ENCODE measurements at places on chromosomes 16 and 17.

GRCh38 chr17:56812901-56813388, 20.8 kb downstream of the C17orf67 start:
- no peak for DNase-seq

GRCh38 chr17:53142890-53143289, 679.8 kb upstream of the KIF2B start:
- DNase-seq, result no peak

DNA sequence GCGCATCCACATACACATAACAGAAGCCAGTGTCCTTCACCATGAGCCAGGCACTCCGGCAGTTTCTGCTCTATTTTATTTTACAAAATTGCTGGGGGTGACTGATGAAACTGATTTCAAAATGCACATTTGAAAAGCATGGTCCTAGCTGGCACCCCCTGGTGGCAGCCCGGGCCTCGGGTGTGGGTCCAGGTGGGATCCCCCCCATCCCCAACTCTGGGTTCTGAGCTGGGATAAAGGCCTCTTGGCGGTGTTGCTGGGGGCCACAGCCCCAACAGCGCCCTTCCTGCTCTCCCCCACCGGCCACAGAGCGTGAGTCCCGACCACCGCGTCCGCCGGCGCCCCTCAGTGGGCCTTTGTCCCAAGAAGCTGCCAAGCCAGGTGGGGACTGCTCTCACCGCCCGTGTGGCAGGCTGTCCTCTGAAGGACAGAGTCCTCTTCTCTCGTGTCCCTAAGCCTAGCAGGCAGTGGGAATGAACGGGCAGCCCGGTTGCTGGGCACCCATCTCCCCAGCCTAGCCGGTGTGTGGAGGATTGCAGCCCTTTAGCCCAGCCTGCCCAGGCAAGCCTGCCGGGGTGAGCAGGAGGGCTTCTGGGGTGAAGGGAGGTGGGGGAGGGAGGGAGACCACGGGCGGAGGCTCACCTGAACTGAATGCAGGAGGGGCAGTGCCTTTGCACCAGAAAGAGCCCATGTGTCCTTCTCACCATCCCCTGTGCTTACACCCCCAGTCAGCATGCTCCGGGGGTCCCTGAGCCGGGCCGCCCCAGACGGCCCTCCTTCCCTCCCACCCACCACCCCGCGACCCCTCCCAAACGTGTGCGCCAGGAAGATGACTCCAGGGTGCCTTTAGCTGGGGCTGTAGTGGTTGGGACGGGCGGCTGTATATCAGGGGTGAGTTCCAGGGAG, 898 bp downstream of the SNAI3 start:
- DNase-seq, result peak; percentile 72

GRCh38 chr17:76179496-76180467, 38.7 kb upstream of the FOXJ1 start:
- peak; percentile 25 for DNase-seq

- DNase-seq, result no peak
Observed at GRCh38 chr17:28662527-28662829, 473 bp downstream of the SUPT6H start.

GRCh38 chr16:2715519-2715918, 4.5 kb downstream of the PRSS27 start:
- peak; percentile 87 for DNase-seq

GRCh38 chr16:85617948-85618347, 4.8 kb downstream of the GSE1 start:
- no peak for DNase-seq

- DNase-seq, result no peak
Observed at GRCh38 chr16:74951681-74952080, 33.2 kb downstream of the WDR59 start.

- DNase-seq, result no peak
Observed at GRCh38 chr16:15952265-15952711, 2.9 kb downstream of the ABCC1 start.

- DNase-seq, result no peak
Observed at GRCh38 chr17:6510321-6510977, 45.9 kb downstream of the PITPNM3 start.

DNA sequence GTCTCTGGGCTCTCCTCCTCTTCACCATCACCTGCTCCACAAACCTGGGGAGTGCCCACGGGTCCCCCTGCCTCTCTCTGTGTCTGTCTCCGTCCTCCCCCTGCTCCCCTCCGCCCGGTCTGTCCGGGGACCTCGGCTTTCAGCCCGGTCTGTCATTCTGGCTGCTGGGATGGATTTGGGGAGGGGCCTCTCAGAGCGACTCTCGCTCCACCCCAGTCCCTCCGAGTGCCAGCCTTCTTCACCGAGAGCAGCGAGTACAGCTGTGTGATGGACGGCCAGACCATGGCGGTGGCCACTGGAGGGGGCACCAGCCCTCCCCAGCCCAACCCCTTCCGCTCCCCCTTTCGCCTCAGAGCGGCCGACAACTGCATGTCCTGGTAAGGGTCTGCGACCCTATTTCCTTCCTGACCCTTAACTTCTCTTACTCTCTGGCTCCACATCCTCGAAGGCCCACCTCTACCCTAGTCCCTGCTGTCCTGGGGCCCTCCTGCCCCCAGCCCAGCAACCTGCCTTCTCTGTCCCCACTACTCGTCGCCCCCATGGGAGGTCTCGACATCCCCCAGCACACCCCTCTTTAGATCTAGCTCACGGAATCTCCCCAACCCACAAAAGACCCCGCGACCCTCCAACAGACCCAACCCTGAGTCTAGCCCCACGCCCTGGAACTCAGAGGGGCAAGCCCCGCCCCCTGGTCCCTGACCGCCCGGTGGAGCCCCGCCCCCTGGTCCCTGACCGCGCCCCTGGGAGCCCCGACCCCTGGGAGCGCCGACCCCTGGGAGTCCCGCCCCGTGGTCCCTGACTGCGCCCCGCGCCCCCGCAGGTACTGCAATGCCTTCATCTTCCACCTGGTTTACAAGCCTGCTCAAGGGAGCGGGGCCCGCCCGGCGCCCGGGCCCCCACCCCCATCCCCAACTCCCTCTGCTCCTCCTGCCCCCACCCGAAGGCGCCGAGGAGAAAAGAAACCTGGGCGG, 5.6 kb upstream of the CXCL16 start:
- DNase-seq, result no peak

DNA sequence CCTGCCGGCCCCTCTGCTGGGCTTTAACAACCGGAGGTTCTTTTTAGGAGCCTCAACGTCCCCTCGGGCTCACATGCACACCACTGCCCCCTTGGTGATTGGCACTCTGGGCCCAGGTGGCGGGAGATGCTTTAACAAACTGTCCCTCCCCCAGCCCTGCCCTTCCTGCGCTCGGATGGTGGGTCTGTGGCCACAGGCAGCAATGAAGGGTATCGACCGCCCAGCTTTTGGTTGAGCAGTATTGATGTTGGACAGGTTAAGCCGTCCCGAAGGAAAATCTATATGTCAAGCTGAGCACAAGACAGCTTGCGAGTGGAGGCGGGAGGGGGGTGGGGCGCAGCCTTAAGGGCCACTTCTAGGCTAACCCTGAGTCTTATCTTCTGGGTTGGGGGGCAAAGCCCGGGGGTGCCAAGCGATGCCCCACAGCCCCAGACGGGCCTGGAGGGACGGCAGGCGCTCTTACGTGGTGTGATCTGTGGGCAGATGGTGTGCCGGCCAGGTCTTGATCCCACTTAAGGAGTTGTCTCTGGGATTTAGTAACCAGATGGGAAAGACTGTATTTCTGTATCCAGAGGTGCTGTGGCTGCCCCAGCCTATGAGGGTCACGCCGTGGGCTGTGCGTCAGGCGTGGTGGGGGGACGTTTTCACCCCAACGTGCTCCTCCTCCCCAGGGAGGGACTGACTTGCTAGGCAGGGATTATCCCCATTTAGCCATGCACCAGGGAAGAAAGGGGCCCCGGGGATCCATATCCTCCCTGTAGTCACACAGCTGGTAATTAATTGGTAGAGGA, 6.2 kb downstream of the GSE1 start:
- no peak for DNase-seq

- no peak for DNase-seq
Observed at GRCh38 chr16:70470927-70471341, 16.5 kb downstream of the FCSK start.

DNA sequence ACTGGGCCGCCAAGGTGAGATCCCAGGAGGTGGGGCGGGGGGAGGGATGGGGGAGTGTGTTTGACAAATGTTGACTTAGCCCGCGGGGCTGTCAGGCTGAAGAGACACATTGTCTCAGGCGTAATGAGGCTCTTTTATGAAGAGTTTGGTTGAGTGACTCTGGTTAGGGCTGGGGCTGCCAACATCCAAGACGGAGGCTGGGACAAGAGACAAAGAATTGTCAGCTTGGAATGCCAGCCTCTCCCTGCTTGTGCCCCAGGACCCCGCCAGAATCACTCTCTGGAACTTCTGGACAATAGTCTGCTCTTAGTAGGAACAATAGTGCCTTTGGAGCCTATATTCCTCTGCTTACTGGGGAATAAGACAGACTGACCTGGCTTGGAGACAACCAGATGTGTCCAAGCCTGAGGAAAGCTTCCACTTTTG, 24.0 kb downstream of the PCTP start:
- no peak for DNase-seq

GRCh38 chr16:85172455-85173145, 60.3 kb upstream of the CIBAR2 start:
- no peak for DNase-seq

DNA sequence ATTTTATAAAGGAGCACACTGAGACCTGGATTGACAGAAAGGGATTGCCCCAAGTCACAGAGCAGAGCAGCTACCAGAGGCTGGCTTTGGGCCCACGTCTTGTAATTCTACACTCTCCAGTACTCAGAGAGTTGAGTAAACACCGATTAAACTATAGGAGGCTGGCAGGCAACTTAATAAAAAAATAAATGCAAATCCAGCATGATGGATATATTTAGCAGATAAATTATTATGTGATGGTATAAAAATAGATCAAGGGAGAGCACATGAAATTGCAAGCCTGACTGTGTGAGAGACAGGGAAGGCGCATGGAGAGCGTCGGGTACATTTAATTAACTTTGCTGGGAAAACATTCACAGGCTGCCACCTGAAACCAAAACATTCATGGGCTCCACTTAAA, 87.7 kb upstream of the CCL2 start:
- no peak for DNase-seq

- DNase-seq, result no peak
Observed at GRCh38 chr16:66481943-66482390, 54.9 kb downstream of the BEAN1 start.

DNA sequence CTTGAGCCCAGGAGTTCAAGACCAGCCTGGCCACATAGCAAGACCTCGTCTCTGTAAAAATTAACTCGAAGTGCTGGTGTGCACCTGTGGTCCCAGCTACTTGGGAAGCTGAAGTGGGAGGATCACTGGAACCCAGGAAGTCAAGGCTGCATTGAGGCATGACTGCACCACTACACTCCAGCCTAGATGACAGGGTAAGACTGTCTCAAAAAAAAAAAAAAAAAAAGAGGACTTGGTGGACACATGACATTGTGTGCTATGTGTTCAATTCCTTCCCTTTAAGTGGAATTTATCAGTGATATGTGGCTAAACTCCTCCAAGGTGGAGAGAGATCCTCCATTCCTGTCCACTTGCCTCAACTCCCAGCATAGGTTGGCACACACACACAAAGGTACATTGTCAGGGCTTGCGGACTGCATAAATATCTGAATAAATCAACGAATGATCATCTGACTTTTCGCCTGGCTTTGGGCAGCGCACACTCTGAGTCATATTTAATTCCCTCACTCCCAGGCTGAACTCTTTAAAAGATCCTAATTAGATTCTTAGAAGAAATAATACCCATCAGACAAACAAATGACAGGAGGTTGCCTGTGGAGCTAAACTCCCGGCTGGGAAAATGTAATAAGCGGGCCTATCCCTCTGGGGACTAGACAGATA, 25.0 kb upstream of the SYT17 start:
- DNase-seq, result no peak

DNA sequence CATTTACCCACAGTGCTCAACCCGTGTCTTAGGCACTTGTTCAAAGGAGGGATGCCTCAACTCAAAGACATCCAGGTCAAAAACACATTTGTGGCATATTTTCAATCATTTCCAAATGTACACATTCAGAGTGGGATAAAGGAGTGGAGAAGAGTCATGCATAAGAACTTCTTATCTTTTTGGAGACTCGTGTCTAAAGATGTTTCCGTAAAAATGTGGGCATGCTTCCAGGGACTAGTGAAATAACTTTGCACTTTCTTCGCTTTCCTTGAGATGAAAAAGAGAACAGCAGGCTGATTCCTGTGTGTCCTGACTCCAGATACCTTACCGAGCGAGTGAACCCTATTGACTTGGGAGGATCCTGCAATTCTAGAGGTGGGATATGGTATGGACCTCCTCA, 256.6 kb upstream of the KCNJ16 start:
- DNase-seq, result no peak

GRCh38 chr16:85103114-85104079, 8.9 kb downstream of the CIBAR2 start:
- peak; percentile 74 for DNase-seq

- DNase-seq, result no peak
Observed at GRCh38 chr17:2799653-2800052, 3.4 kb downstream of the RAP1GAP2 start.

- DNase-seq, result no peak
Observed at GRCh38 chr16:67571981-67572431, 9.7 kb downstream of the CTCF start.

DNA sequence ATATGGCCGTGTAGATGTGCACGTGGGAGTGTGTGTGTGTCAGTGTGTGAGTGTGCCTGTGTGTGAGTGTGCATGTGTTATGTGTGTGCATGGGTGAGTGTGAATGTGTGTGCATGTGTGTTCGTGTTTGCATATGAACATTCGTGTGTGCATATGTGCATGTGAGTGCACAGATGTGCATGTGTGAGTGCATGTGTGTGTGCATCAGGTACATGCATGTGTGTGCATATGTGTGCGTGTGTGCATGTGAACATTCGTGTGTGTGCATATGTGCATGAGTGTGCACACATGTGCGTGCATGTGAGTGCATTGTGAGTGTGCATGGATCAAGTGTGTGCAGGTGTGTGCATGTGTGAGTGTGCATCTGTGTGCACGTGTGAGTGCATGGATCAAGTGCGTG, 2.5 kb upstream of the TPSAB1 start:
- DNase-seq, result no peak

GRCh38 chr17:15777717-15778116, 45.6 kb downstream of the TBC1D26 start:
- DNase-seq, result no peak

- DNase-seq, result peak; percentile 60
Observed at GRCh38 chr17:39818358-39819000, 45.6 kb downstream of the IKZF3 start.

- DNase-seq, result no peak
Observed at GRCh38 chr16:11245988-11246387, 10.0 kb downstream of the SOCS1 start.

GRCh38 chr16:72848028-72848400, 199.9 kb downstream of the ZFHX3 start:
- no peak for DNase-seq

- no peak for DNase-seq
Observed at GRCh38 chr17:32020943-32021614, 13.9 kb downstream of the LRRC37B start.

All from B cell (primary cell).